ENCODE measurements at places on chromosomes 3 and 15. TPM values are rescaled to one million over a fixed set of nuclear protein-coding genes. Genes with fewer than 3 reads are reported as not detected.

- no peaks in the 10 kb centered on the region for H3K36me3 ChIP-seq
- H3K27me3 ChIP-seq: no peaks in the 10 kb centered on the region
- H3K27ac ChIP-seq: no peak overlapping the region
- H3K4me3 ChIP-seq: no peak overlapping the region
- no peaks in the 10 kb centered on the region for H3K4me1 ChIP-seq
Measured at GRCh38 chr3:60308808-60309207, 942.4 kb downstream of the FHIT start.

DNA sequence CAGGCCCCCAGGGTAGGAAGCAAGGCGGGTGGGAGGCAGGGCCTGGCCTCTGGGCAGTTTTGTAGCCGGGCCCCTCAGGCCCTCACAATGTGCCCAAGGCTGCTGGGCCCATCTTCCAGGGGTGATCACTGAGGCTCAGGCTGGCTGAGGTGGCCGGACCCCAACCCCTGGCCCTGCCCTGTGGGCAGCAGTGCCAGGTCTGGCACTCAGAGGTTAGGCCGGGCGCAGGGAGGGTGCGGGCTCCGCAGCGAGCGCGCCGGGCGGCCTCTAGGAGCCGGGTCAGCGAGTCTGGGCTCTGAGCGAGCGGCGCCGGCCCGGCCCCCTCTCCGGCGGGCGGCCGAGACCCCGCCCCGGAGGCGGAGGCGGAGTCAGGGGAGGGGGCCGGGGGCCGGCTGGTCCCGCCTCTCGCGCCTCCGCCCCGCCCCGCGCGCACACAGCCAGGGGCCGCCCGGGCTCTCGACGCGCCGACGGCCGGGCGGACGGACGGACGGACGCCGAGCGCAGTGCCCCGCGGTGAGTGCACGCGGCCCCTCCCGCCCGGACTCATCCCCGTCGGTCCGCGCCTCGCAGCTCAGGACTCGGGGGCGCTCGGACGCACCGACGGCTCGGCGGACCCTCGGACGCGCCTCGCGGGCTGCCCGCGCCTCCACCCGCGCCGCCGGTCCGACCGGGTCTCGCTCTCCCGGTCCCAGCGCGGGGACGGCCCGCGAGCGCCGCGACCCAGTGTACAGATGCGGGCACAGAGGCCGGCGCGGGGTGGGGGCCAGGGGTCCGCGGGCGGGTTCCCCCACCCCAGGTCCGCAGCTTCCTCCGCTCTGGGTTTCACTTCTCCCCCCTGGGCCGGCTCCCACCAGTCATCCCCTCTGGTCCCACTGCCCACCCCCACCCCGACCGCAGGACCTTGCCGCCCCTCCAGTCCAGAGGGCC, at the start of gene FBLN2:
TSS of gene FBLN2 (plus strand) at position 430 of the 927 bp plus-strand sequence. CDS start 21,231 bp downstream, outside the sequence.
- DNase-seq: no peak
- peaks cover 8% of the 10 kb centered on the region for H3K27me3 ChIP-seq
- no peak within 1 kb of the TSS for H3K4me3 ChIP-seq
- H3K27ac ChIP-seq: no peak within 1 kb of the TSS
- H3K36me3 ChIP-seq: no peaks in the 10 kb centered on the region

Gene CTXND1
- 0.12 TPM for total RNA-seq

DNA sequence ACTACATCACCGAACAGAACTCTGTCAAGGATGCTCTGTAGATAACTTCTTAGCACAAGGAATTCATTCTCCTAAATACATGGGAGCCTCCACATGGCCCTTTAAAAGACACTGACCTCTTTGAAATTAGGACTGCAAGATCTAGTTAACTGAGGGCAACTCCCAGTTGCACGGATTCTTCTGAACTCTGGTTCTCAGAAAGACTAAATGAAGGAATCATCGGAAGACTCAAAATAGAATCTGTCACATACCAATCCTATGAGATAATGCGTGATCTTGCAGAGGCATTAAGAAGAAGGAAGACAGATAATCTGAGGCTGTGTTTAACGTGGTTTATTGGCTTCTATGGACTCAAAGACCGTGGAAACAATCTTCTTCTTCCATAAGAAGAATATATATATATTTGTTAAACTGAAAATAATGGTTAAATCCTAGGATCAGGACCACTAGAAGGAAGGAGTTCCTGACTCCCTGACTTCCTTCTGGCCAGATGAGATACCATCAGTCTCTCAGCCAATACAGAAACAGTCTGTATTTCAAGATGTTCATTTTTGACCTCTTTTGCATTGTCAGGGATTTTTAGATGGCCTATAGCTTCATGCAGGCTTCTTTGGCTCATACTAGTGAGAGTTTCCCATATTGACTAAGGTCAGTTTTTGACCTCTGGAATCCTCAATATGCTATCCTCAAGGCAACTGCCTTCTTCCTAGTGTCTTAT, 33.9 kb upstream of the TBC1D23 start:
- no peaks in the 10 kb centered on the region for H3K4me1 ChIP-seq

- H3K4me3 ChIP-seq: no peak overlapping the region
Measured at GRCh38 chr15:81304226-81304625, 19.7 kb downstream of the STARD5 start.

Gene ANKRD34C
- total RNA-seq: not detected

DNA sequence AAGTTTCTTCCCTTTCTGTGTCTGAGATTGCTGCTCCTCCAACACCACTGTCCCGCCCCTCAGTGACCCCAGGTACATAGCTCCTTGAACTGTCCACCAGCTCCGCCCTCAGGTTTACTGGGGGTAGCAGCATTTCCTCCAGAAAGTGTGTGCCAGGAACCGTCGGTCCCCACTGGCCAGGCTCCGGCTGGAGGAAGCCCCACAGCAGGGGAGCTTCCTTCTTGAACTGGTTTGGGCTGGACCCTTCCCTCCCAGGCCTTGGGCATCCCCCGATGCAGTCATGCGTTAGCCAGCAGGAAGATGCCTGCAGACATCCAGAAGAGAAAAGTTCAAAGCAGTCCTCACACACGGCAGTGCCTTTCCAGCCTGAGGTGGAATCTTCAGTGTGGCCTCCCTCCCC, 19.7 kb downstream of the PAK6 start:
- H3K36me3 ChIP-seq: no peaks in the 10 kb centered on the region
- H3K4me3 ChIP-seq: no peak overlapping the region
- DNase-seq: no peak
- no peaks in the 10 kb centered on the region for H3K4me1 ChIP-seq
- no peak overlapping the region for H3K27ac ChIP-seq

Gene KCNMB3
- 1.5 TPM for total RNA-seq

DNA sequence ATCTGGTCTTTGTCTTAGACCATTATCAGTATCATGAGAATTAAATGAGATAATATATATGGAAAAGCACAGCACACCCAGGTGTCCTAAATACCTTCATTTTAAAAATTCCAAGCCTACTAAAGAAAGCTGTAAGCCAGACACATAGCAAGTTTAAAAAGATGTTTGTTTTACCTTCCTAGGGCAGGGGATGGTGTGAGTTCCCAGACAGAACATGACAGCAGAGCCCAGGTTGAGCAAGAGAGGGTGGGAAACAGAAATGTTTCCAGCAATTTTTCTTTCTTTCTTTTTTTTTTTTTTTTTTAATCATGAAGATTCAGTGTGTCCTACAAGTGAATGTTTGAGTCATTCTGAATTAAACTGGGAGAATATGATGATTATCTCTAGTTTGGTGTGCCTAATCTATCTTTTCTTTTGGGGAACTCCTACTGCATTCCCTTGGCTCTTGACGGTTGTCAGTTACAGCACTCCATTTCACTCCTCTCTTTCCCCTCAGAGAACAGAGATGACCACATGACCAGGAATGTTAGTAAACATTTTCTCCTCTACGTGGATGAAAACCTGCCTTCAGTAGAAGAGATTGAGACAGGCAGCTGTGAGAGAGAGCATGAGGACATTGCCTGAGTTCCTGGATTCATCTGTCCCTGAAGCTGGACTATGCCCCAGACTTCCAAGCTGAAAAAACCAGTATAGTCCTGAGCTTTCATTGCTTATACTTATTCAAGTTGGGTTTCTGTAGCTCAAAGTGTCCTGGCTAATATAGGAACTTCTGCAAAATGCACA, 54.5 kb upstream of the ARL14 start:
- no peaks in the 10 kb centered on the region for H3K27me3 ChIP-seq
- no peak overlapping the region for H3K27ac ChIP-seq
- H3K4me3 ChIP-seq: no peak overlapping the region
- no peaks in the 10 kb centered on the region for H3K36me3 ChIP-seq

Gene ITPKA
- 36.1 TPM for total RNA-seq

Gene MUC20
- 170 TPM for total RNA-seq

Gene ABCF3
- total RNA-seq: 54.6 TPM

Gene TMEM212
- total RNA-seq: not detected

DNA sequence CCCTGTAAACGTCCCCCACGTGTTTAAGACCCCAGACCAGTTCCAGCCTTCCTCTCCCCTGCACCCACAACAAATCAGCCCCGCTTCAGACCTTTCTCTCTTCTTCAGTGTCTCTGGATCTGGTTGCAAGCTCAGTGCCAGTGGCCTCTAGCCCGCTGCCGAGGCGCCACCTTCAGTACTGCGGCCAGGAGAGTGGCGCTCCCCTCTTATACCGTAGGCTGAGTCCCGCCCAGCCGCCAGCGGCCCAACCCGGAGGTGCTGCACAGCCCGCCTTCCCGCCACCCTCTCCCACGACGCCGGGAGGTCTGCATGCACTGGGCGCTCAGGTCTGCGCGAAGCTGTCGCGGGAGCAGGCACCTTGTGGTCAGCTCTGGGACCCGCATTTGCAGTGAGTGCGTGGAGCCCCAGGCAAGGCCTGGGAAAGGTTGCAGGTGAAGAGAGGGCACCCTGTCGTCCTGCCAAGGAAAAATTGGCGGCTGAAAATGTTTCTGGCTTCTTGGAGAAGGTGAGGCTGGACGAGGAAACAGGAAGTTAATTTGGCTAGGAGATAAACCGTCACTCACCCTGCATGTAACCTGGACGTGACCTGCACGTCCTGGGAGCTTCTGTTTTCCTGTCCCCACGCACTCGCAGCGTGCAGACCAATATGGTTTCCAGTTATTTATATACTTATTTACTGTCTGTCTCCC, at the start of gene C2CD4B:
TSS of gene C2CD4B (minus strand) at position 182 of the 689 bp plus-strand sequence. CDS start 301 bp downstream, outside the sequence.
- no peak within 1 kb of the TSS for H3K27ac ChIP-seq
- peaks cover 8% of the 10 kb centered on the region for H3K27me3 ChIP-seq
- peak within 1 kb of the TSS; percentile 47 for H3K4me3 ChIP-seq
- H3K36me3 ChIP-seq: no peaks in the 10 kb centered on the region

DNA sequence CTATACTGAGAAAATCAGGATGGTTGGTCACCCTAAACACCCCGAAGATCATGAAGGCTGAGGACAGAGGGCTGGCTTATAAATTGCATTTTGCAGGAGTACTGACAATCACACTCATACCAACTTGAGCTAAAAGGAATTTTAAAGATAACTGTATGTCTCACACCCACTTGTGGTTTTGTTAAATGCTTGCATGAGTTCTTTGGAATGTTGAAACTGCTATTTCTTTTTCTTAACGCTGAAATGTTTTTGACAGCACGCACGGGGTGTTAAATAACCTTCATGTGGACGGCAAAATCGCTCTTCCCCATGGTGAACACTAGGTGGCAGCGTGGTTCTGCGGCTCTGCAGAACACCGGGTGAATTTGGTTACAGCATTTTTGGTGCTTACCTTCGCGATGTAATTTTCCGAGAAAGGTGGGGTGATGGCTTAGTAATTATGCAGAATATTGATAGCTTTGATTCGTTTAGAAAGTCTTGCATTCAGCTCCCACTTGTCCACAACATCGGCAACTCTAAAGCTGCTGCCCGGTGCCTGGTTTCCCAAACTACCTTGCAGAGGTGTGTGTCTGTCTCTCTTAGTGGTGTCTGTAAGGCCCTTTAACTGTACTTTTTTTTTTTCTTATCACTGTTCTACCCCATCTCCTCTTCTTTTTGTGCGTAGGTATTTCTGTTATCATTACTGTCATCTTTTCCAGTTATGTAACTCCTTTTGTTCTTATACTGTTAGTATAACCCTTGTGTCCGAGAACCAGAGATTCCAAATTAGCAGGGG, 51.7 kb downstream of the ARNT2 start:
- no peaks in the 10 kb centered on the region for H3K27me3 ChIP-seq
- DNase-seq: peak; percentile 50
- H3K4me3 ChIP-seq: no peak overlapping the region
- no peak overlapping the region for H3K27ac ChIP-seq

Gene MESP1
- 10.5 TPM for total RNA-seq

- H3K27me3 ChIP-seq: peaks cover 8% of the 10 kb centered on the region
- peak; percentile 62 for DNase-seq
- peak within 1 kb of the TSS; percentile 43 for H3K4me3 ChIP-seq
- no peak within 1 kb of the TSS for H3K27ac ChIP-seq
- H3K4me1 ChIP-seq: peaks cover 8% of the 10 kb centered on the region
Measured at GRCh38 chr15:74725225-74725774, at the start of gene CYP1A1. Gene CYP1A1 (minus strand): TSS chr15:74725528. CDS start chr15:74723097, 2,431 bp downstream.

DNA sequence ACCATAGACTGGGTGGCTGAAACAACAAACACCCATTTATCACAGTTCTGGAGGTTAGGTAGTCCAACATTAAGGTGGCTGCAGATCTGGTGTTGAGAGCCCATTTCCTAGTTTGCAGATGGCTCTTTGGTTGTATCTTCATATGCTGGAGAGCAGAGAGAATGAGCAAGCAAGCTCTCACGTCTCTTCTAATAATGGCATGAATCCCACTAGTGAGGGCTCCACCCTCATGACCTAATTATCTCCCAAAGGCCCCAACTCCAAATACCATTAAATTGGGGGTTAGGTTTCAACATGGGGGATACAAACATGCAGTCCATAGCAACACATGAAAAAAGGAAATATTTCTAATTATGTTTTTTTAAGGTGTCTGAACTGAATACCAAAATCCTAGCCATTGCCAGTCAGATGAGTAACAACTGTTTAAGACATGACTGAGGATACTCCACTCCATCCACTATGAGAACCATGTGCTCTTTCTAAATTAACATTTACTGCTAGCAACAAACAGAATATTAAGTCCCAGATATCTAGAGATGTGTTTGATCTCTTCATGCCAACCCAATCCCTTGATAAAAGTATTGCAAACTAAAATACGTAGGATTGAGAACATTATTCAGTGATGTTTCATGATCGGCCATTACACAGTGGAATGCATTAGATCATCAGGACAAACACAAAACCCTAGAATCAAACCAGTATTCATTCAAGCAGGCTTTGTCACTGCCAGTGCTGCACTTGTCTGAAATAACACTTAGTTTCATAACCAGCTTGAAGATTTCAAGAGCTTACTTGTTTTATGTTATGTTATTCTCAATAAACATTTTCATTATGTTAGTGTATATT, 340.3 kb downstream of the SLC9A9 start:
- no peaks in the 10 kb centered on the region for H3K4me1 ChIP-seq
- no peak for DNase-seq
- H3K27ac ChIP-seq: no peak overlapping the region
- no peaks in the 10 kb centered on the region for H3K36me3 ChIP-seq

Gene PLA2G4E
- total RNA-seq: 0.67 TPM

Gene DVL3
- 64.6 TPM for total RNA-seq

Gene TMEM158
- 2.3 TPM for total RNA-seq

- no peaks in the 10 kb centered on the region for H3K36me3 ChIP-seq
- H3K27me3 ChIP-seq: no peaks in the 10 kb centered on the region
- no peak overlapping the region for H3K27ac ChIP-seq
- no peak for DNase-seq
- H3K4me1 ChIP-seq: no peaks in the 10 kb centered on the region
Measured at GRCh38 chr3:83882701-83883100, 1076.1 kb upstream of the CADM2 start.

- peak overlapping the region; percentile 5 for H3K27ac ChIP-seq
- H3K27me3 ChIP-seq: no peaks in the 10 kb centered on the region
- no peaks in the 10 kb centered on the region for H3K36me3 ChIP-seq
- no peak overlapping the region for H3K4me3 ChIP-seq
- peak; percentile 30 for DNase-seq
Measured at GRCh38 chr3:177830411-177830849, 633.1 kb upstream of the TBL1XR1 start.

GRCh38 chr15:58459560-58459959, 27.8 kb downstream of the LIPC start:
- no peaks in the 10 kb centered on the region for H3K36me3 ChIP-seq
- no peak overlapping the region for H3K4me3 ChIP-seq
- no peaks in the 10 kb centered on the region for H3K27me3 ChIP-seq
- peak; percentile 82 for DNase-seq

Measured in colonic mucosa (tissue), 4 donors.